SIG-M5 (cell line): ENCODE measurements at places on chromosomes 7 and 10.

- no peak for DNase-seq
Measured at GRCh38 chr7:55026867-55027490, 8.2 kb downstream of the EGFR start.

GRCh38 chr10:58950618-58951017 lies 225.8 kb upstream of the PHYHIPL start:
- no peak for DNase-seq

DNA sequence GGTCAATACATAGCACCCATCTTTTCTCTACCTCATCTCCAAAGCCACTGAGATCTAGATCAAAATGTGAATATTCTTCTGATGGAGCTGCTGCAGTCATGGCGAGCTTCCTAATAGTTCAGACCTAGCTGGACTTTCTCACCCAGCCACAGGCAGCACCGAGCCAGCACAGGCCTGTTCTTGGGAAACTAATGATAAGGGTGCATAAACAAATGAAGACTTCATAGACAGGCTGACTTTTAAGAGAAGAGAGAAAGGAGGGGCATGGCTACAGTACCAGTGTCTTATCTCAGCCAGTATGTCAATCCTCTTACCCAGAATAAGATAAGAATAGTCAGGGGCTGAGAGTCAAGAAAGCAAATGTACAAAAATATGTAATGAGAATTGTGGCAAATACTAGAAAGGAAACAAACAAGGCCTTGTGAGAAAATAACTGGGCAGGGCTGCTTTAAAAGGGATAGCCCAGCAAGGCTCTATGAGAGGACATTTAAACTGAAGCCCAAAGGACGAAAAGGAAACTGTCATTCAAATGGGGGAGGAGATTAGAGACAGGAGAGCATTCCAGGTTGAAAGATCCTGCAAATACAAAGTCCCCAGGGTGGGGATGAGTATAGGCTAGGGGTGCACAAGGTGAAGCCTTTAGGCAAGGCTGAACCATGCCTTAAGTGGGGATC lies 21.8 kb upstream of the CDK14 start:
- DNase-seq: no peak

DNA sequence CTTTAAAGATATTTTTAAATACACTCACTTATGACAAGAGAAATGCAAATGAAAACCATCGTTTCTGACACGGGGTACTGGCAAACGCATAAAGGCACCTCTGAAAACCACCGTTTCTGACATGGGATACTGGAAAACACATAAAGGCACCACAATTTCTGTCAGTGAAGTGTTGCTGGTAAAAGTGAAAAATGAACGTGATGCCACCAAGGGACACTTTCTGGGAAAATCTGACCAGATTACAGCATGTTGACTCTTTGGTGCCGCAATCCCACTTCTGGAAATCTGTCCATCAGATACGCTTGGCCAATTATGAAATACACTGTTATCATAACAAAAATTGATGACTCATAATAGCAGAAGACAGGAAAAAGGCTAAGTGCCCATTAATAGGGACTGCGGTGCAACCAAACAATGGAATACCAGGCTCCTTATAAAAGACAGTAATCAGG lies 131.7 kb downstream of the ZMYND11 start:
- DNase-seq: no peak

DNA sequence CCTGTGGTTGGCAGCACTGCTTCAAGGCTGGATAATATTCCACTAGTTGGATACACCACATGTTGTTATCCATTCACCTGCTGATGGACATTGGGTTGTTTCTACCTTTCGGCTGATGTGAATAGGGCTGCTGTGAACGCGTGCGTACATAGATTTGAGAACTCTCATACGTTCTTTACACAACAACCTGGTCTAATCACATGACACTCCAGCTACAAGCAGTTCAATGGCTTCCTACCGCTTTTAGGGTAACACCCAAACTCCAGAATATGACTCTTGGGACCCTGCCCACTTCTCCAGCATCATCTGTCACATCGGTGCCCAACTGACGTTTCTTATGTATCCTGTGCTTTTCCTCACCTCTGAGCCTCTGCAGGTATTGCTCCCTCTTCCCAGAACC lies 114.6 kb downstream of the ABLIM1 start:
- DNase-seq: no peak

GRCh38 chr10:91144961-91145360 lies 75.5 kb upstream of the PCGF5 start:
- DNase-seq: no peak

GRCh38 chr7:2175091-2175490 lies 57.7 kb downstream of the MAD1L1 start:
- DNase-seq: no peak

DNA sequence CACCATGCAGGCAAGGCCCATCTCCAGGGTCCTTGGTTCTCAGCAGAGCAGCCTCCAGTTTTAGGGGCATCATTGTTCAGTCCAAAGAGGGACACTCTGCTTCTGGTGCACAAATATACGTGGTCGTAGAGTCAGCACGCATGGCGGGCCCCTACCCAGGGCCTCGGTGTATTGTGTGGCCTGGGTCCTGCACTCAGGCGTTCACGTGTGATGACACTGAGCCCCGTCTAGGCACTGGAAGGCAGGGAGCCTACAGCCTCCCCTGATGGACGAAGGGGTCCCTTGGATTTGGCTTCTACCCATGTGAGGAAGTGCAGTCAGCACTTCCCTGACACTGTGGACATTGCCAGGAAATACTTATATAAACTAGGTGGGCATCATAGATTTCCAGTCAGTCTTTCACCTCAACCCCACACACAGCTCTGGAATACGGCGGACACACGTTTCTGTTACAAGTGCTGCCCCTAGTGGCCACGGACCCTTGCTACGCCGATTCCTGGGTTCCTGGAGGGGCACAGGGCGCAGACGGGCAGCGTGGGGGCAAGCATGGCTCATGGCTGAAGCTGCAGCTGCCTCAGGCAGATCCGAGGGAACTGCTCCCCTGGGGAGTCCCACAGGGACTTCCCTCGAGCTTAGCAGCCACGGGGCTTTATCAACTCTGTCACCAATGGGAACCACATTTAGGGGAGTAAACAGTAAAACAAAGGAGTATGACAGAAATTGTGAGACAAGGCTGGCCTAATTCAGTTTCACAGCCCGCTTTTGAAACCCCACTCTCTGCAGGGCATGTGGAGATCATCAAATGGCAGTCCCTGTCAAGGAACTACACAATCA lies 25.4 kb downstream of the AIFM2 start:
- DNase-seq: no peak

GRCh38 chr10:61342858-61343572 lies 110.2 kb downstream of the TMEM26 start:
- DNase-seq: no peak

GRCh38 chr10:98167191-98167590 lies 32.7 kb downstream of the R3HCC1L start:
- no peak for DNase-seq

- DNase-seq: no peak
Measured at GRCh38 chr10:72238392-72239175, 22.5 kb upstream of the ASCC1 start.

DNA sequence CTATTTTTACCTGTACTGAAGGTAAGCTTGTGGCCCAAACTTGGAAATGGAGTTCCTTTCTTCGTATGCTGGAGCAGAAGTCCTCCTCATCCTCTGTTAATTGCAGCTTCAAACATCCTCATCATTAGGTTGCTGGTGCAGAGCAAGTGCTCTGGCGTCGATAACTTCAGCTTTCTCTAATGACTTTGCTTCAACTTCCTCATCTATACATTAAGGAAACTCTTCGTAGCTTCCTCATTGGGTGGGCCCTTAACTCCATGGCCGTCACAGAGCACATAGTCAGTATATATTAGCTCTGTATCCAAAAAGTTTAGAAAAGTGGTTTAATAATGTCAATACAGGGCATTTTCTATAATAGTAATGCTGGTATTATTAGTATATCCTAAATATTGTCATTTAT lies 447.7 kb downstream of the SUGCT start:
- no peak for DNase-seq

GRCh38 chr10:120742373-120742772 lies 108.8 kb upstream of the WDR11 start:
- no peak for DNase-seq
